ENCODE measurements at places on chromosomes 16 and 17.

GRCh38 chr16:25109643-25110042 is 1.9 kb upstream of the LCMT1 start:
- no peak for DNase-seq

DNA sequence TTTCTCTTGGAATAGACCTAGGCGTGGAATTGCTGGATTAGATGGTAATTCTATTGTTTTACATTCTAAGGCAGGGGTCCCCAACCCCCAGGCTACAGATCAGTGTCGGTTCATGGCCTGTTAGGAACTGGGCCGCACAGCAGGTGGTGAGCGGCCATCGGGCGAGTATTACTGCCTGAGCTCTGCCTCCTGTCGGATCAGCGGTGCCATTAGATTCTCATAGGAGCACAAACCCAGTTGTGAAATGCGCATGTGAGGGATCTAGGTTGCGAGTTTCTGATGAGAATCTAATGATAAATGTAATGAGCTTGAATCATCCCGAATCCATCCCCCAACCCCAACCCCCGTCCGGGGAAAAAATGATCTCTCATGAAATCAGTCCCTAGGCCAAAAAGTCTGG is 23.0 kb downstream of the NLRC5 start:
- DNase-seq, result no peak

DNA sequence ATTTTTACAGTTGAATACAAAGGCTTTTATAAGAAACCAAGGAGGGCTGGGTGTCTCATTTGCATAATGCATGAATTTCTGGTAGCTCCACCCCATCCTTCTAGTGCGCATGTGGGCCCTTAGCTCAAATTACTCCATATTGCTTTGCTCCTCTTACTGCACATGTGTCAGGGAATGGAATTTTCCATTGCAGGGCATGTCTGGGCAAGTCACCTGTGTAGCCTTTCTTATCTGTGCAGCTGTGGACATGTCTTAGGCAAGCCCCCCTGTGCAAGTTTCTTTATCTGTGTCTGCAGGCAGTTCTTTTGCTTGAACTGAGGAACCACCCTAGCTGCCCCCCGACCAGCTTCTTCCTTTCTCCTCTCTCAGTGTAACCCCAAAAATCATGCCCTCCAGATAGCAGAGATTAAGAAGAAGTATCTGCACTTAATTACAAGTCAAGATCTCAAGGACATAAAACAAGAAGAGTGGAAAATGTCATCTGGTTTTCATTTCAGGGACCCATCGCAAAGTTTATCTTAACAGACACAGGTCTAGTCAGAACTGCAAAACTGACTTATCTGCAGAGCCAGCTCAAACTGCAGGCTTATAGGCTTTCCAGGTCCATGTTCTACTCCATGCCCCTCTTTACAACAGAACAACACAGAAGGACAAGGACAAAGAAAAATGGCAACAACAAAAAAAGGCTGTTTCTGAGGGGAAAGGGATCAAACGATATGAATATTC is 137.9 kb upstream of the HS3ST4 start:
- DNase-seq, result peak; percentile 25

DNA sequence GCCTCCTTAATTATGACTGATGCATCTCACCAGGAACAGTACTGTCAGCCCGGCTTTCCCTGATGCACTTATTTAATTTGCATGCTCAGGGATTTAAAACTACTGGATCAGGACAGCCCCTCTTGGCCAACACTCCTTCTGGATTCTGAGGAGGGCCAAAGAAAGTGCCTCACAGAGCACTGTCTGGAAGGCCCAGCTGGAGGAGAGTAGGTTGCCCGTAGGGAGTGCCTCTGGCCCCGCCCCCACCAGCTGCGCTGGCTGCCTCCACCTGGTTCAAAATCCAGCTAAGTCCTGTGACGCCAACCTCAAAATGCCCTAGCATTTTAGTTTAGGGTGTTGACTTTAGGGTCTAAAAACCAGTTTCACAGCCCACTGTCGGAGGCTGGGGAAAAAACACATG is 49.4 kb upstream of the SREBF1 start:
- DNase-seq, result peak; percentile 17

- no peak for DNase-seq
These were observed 19.0 kb downstream of the EMP2 start for GRCh38 chr16:10561425-10561824.

GRCh38 chr16:17382949-17383863 is 87.6 kb downstream of the XYLT1 start:
- no peak for DNase-seq

DNA sequence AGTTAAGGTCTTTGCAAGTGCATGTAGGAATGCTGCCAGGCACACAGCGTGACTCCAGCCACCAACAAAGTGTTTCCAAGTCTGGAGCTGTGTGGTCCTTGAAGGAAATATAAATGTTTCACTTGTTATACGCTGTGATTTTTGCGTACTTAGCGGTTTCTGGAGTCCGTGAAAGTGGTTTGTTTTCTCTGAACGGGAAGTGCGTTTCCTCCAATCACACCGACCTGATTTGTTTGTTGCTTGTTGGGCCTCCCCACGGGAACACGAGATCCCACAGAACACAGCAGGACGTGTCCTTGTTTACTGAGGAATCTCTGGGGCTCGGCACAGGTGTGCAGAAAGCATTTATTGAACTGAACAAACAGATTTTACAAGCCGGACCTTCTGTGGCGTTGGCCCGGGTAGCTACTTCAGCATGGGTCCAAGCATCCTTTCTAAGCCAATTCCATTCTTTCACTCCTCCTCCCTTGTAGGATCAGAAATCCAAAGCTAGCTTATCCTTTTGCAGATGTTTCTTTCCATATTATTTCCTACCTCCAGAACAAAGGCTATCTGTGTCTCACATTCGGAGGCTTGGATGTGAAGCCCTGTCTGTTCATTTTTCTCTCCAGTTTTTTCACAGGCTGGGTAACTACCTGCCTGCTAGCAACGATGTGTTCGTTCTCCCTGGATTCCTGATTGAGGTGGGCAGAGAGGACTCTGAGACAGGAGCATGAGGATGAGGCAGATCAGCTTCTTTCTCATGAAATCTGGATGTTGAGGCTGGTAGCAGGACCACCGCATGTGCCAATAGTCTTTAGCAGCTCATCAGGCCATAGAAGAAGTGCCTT is 44.6 kb downstream of the ABAT start:
- DNase-seq, result no peak

All from NCI-H510A treated with DMSO at 0.1 percent for 48 hours (cell line).